Gastrocnemius medialis (tissue), 4 donors: ENCODE measurements at places on chromosomes 2 and 18. TPM values are rescaled to one million over a fixed set of nuclear protein-coding genes. Genes with fewer than 3 reads are reported as not detected.

RUFY4 gene
- total RNA-seq = 0.25 TPM

DNA sequence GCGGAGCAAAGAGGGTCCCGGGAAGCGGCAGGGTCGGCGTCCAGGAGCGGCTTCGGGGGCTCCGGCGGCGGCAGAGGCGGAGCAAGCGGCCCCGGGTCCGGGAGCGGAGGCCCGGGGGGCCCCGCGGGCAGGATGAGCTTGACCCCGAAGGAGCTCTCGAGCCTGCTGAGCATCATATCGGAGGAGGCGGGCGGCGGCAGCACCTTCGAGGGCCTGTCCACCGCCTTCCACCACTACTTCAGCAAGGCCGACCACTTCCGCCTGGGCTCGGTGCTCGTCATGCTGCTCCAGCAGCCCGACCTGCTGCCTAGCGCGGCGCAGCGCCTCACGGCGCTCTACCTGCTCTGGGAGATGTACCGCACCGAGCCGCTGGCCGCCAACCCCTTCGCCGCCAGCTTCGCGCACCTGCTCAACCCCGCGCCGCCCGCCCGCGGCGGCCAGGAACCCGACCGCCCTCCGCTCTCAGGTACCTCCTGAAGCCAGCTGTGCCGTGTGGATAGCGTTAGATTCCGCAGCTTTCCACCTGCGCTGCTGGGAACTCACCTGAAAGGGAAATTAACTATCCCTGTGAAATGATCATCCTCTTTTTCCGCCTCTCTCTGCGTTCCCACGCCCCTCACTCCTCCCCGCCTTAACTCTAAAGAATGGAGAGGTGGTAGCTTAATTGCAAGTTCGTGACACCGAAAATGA is 472 bp downstream of the CNOT11 start:
- peak overlapping the region; percentile 85 for H3K4me3 ChIP-seq
- peaks cover 31% of the 10 kb centered on the region for H3K4me1 ChIP-seq
- no peaks in the 10 kb centered on the region for H3K27me3 ChIP-seq
- no peaks in the 10 kb centered on the region for H3K36me3 ChIP-seq

- no peak for DNase-seq
- H3K4me1 ChIP-seq = no peaks in the 10 kb centered on the region
- H3K27me3 ChIP-seq = no peaks in the 10 kb centered on the region
- no peak overlapping the region for H3K27ac ChIP-seq
Observed at GRCh38 chr2:114192362-114192761, 250.1 kb upstream of the DPP10 start.

DNA sequence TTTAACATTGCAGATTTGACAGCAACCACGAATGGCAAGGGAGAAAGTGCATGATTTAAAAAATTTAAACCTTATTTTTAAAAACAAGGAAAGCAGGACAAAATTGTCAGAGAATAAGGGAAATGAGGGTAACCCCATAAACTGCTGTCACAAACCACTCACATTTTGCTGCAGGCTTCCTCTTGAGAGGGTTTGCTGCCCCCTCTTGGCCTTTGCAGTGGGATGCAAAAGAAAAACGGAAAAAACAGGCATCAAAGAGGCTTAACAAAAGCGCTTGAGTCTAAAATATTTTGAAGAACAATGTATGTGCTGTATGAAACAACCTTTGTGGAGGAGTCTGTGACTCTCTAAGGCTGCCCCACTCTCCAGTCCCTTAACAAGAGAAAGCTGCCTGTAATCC is 91.6 kb downstream of the TMX3 start:
- no peaks in the 10 kb centered on the region for H3K36me3 ChIP-seq
- no peak overlapping the region for H3K27ac ChIP-seq
- no peak for DNase-seq

DNA sequence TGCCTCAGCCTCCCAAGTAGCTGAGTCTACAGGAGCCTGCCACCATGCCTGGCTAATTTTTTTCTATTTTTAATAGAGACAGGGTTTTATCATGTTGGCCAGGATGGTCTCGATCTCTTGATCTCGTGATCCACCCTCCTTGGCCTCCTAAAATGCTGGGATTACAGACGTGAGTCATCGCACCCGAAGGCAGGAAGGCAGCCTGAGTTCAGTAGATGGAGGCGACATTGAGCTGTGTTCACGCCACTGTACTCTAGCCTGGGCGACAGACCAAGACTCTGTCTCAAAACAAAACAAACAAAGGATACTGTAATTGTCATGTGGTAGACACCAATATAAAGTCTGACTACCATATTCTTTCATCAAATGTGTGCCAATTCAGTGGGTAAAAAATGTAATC is 500.9 kb upstream of the DSEL start:
- no peaks in the 10 kb centered on the region for H3K27me3 ChIP-seq
- no peak overlapping the region for H3K27ac ChIP-seq
- no peaks in the 10 kb centered on the region for H3K36me3 ChIP-seq
- no peak overlapping the region for H3K4me3 ChIP-seq
- DNase-seq = no peak

SLC9A4 gene
- total RNA-seq = not detected

CIB4 gene
- total RNA-seq = not detected

DNA sequence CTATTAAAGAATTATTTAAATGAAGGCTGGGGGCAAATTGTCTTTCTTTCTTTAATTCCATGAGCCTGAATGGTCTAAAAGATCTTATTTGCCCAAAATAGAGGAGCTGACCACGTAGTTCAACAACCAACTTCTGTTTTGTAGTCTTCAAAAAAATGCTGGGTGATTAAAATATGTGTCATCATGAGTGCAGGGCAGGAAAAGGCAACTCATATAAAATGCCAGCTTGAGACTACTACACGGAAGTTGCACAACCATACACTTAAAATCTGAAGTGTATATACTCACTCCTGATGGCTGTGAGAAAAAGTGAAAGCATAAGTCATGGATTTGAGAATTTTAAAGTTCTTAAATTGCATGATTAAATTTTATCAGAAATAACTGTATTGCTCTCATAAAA is 210.9 kb downstream of the DYM start:
- no peaks in the 10 kb centered on the region for H3K27me3 ChIP-seq
- no peak for DNase-seq
- H3K4me1 ChIP-seq = no peaks in the 10 kb centered on the region
- H3K27ac ChIP-seq = no peak overlapping the region

DNA sequence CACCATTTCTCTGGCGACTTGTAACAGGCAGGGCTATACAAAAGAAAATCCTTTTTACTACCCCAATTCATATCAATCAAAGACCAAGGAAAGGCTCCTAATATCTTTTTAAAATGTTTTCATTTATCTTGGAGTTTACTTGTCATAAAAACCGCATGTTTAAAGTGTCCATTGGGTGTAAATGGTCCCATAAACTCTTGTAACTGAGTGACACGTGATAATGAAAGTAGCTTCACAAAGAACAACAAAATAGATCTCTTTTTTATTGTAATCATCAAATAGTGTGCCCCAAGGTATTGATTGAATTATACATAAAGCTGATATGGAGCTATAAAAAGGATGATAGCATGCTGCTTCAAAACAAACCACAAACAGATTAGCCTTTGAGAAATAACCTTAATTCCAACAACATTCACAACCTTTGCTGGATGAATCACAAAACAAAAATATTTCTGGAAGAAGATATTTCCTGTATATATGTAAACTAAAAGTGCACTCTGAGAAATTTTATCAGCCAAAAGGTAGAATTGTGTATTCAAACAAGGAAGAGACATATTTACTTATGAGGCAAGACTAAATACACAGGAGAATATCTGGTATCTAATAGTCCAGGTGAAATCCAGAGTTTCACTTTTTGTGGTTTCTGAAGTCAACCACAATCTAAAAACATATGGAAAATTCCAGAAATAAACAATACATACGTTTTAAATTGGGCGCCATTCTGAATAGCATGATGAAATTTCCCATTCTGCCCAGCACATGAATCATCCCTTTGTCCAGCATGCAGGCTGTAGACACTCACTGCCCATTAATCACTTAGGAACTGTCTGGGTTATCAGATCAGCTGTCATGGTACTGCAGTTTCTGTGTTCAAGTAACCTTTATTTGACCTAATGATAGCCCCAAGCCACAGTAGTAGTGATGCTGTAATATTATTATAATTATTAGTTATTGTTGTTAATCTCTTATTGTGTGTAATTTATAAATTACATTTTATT is 237.5 kb downstream of the PIK3C3 start:
- DNase-seq = no peak
- H3K4me3 ChIP-seq = no peak overlapping the region
- H3K36me3 ChIP-seq = no peaks in the 10 kb centered on the region
- no peaks in the 10 kb centered on the region for H3K4me1 ChIP-seq

DNA sequence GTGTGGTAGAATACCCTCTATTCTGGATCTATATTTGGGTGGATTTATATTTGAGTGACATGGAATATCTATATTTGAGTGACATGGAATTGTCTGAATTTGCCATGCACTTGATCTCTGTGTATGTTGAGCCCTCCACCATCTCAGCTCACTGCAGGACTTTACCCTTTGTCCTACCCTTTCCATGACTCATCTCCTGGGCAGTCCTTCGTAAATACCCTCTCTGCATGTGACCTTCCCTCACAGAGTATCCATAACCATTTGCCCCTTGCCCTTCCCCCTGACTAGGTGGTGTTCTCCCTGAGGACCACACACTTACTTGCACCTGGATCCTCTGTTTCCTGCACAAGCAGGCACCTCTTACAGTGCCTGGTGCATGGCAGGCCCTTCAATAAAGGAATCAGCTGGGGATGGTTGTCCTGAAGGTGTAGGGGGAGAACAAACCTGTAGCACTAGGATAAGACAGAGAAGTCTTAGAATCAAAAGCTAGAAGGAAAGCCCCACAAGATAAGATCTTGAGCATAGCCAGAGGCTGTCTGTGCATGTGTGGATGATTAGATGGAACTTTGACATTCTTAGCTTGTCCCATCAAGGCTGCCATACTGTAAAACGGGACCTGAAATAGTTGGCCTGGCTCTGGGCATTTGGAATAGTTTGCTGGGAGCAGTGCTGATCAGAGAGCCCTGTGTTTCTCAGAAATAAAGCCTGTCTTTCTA is 230.4 kb downstream of the FHOD3 start:
- DNase-seq = no peak
- H3K4me3 ChIP-seq = no peak overlapping the region
- H3K27me3 ChIP-seq = no peaks in the 10 kb centered on the region
- H3K4me1 ChIP-seq = peaks cover 8% of the 10 kb centered on the region
- H3K27ac ChIP-seq = no peak overlapping the region
